ENCODE measurements at places on chromosomes 5 and 9.

- no peak for DNase-seq
Measured at GRCh38 chr5:123787635-123788034, 275.7 kb downstream of the CSNK1G3 start.

DNA sequence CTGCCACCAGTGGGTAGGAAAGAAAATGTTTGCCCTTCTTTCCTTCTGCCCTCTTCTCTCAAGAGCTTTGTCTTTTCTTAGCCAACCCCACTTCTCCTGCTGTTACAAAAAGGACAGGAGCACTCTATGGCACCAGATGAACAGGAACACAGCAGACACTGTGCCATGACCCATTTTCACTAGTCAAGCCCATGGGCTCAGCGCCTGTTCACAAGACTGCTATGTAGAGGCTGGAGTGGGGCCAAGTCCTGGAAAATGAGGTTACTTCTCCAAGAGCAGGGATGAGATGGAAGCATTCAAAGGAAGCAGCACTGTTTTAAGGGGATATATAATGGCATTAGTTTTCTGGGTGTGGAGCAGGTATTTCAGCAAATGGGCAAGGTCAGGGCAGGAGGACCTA, 46.8 kb upstream of the GRAMD2B start:
- no peak for DNase-seq

DNA sequence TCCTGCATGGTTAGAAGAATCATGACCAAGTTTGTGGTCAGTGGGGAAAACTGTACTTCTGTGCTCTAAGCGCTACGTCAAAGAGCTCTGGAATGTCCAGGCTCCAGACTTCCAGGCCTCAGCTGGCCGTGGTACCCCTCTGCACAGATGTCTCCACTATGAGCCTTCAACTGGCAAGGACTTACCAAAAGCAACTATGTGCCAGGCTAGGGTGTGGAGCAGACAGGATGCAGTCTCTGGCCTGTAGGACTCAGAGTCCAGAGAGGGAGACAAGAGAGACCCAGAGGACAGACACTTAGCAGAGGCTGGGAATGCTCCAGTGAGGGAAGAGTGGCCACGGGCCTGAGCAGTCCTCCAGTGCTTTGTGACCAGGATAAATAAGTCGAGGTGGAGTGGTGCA, 31.0 kb upstream of the TCF7 start:
- no peak for DNase-seq

GRCh38 chr9:83056911-83057310, 6.0 kb downstream of the RASEF start:
- DNase-seq: no peak

DNA sequence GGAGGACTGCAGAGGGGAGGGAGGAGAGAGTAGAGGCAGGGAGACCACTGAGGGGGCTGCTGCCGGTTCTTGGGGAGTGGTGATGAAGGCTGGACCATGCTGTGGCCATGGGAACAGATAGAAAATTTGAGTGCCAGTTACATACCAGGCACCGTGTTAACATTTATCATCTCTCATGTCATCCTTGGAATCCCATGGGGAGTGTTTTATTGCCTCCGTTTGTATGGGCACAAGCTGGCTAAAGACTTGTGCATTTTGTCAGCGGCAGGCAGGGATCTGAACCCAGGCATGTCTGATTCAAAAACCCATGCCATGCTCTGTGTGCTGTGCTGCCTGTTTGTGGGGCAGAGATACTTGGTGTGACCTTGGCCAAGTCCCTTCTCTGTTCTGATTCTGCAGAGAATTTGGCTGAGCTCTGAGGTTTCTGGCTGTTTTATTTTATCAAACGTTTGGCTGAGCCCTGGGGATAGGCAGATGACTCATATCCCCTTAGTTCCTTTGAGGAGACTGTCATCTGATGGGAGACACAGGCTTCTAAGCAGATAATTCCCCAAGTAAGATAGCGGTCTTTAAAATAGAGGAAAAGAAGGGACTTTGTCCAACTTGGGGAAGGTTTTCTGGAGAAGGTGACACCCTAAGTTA, 22.2 kb downstream of the COL27A1 start:
- no peak for DNase-seq
